ENCODE measurements at places on chromosomes 11 and 22.

DNA sequence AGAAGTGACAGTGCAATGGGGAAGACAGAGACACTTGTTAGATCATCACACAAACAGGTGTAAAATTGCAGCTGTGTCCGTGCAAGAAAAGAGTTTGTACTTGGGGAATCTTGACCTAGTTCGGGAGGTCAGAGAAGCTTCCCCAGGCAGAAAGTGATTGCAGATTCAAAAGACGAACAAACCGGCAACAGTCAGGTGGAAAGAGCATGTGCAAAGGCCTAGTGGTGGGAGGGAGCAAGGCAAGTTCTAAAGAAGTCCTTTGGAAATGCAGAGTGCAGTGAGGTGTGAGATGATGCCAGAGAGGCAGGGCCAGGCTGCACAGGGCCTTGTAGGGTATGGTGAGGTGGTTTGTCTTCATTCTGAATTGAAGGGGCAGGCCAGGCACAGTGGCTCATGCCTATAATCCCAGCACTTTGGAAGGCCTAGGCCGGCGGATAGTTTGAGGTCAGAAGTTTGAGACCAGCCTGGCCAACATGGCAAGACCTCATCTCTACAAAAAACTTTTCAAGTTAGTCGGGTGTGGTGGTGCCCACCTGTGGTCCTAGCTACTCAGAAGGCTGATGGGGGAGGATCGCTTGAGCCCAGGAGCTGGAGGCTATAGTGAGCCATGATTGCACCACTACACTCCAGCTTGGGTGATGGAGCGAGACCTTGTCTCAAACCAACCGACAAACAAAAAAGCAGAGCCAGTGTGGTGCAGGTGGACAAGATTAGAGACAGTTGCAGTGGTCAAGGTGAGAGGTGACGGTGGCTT, 1.9 kb upstream of the ESS2 start:
- DNase-seq: no peak

DNA sequence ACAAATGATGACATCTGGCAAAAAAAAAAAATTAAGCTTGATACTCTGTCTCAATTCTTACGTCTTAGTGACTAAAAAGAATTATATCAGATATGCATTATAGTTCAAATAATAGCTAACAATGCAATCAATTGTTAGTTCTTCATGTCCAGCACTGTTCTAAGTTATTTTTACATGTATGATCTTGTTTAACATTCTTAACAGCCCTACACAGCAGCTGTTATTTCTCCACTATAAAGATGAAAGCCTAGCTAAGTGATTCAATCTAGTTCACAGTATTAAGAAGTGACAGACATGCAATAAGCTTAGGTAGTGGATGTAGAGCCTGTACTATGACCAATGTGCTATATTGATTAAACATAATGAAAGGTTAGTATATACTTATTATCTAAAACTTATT, 4.1 kb downstream of the ZNF214 start:
- DNase-seq: no peak

DNA sequence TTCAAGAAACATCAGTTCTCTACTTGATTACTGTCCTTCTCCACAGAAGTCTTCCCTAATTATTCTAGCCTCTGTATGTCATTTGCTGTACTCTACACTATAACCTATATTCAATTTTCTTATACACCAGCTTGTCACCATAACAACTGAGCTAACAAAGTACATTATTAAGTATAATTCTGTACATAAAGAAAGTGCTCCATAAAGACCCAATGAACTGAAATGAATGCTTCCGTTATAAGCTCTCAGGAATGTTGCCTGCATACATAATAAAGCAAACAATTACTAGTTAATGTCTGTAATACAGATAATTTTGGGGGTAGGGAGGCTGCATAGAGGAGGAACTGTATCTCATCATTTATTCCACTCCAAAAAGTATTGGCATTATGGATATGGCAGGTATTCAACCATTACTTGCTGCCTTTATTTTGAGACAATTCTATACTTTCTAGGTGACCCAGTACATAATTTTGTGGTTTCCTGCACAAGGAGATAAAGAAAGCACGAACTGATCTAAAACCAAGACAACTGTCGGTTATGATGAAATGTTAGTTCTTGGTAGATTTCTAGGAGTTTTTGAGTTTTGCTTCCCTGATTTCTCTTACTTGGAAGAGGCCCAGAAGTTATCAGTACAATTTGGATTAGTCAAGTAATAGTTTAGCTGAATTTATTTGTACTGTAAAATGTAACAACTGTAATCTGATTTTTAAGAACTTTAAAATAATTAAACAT, 202.5 kb downstream of the SBF2 start:
- DNase-seq: no peak

DNA sequence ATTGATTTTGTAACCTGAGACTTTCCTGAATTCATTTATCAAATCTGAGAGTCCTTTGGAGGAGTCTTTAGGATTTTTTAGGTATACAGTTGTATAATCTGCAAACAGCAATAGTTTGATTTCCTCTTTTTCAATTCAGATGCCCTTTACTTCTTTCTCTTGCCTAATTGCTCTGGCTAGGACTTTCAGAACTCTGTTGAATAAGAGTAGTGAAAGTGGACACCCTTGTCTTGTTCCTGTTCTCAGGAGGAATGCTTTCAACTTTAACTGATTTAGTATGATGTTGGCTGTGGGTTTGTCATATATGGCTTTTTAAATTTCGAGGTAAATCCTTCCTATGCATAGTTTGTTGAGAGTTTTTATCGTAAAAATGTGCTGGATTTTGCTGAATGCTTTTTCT, 227.4 kb downstream of the CSNK2A3 start:
- no peak for DNase-seq

GRCh38 chr11:765025-765801, 12.1 kb downstream of the GATD1 start:
- DNase-seq: peak; percentile 56
